ENCODE measurements at places on chromosomes 2 and 18.

DNA sequence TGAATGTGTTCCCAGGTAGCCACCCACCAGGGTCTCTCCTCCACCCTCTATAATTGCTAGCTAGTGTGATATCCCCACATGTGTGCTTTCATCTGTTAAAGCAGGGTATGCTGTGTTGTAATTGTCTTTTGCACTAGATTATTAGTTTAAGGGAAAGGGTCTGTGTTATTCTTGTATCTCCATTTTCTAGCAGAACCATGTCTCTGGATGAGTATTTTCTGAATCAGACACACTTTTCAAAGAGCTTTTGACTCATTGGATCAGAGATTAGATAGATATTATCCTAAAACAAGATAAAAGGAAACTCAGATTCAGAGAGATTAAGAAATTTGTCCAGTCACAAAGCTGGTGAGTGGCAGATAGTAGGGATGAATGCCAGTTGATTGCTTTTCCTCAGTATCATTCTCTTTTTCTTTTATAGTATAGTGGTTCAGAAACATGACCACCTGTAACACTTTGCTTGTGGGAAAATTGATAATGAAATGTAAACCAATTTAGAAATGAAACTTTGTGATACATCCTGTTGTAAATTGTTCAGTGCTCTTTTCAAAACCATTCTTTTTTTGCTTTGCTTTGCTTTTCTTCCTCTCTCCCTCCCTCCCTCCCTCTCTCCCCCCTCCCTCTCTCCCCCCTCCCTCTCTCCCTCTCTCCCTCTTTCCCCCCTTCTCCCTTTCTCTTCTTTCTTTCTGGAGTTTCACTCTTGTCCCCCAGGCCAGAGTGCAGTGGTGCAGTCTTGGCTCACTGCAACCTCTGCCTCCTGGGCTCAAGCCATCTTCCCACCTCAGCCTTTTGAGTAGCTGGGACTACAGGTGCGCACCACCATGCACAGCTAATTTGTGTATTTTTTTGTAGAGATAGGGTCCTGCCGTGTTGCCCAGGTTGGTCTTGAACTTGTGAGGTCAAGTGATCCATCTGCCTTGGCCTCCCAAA, 7.4 kb downstream of the MIB1 start:
- no peak for DNase-seq

GRCh38 chr18:76499637-76500340, 4.7 kb upstream of the ZNF516 start:
- DNase-seq: no peak

GRCh38 chr18:7737550-7737949, 170.4 kb downstream of the PTPRM start:
- DNase-seq: no peak

DNA sequence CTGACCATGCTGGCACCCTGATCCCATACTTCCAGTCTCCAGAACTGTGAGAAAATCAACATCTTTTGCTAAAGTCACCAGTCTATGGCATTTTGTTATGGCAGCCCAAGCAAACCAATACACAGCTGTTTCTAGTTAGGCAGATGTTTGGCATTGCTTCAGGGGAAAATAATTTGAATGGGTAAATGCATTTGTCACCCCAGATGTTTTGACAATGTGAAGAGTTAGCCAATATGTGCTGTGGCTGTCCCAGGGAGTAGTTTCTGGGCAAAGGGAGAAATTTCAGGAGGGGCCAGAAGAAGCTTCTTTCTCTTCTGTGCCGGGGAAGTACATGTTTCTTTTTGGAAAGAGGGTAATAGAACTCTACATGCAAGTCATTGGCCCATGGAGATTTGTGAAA, 619.0 kb downstream of the SLC4A3 start:
- no peak for DNase-seq

GRCh38 chr18:11996190-11996754, 15.0 kb downstream of the IMPA2 start:
- no peak for DNase-seq

DNA sequence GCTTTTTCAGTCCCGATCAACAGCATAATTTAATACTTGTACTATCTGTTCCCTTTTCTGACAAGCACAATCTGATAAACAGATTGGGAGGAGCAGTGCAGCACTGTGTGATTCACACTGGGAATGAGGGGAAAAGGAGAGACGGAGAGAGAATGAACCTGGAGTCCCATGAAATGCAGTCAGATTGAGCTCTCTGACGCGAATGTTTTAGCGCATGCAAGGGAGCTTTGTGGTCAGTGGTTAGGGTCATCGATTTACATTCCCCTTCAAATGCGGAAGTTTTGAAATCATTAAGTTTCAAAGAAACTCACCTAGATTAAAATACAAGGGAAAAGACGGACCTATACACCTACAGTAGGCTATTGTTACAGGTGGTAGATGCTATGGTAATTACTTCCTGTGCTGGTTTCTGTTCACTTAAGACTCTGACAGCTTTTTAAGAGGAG, 99.6 kb downstream of the KCTD1 start:
- DNase-seq: no peak

DNA sequence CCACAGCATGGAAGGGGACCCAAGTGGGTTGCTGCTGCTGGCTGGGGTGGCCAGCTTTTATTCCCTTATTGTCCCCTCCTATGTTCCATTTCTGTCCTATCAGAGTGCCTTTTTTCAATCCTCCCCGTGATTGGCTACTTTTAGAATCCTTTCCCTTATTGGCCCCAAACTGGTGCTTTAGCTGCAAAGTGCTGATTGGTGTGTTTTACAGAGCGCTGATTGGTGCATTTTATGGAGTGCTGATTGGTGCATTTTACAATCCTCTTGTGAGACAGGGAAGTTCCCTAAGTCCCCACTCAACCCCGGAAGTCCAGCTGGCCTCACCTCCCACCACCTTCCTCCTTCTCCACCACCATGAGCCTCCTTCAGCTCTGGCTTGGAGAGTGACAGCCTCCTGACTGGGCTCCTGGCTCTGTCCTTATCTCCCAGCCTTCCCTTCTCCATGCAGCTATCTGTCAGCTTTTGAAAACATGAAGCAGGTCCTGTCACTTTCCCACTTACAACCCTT, 20.7 kb upstream of the PLB1 start:
- DNase-seq: no peak

DNA sequence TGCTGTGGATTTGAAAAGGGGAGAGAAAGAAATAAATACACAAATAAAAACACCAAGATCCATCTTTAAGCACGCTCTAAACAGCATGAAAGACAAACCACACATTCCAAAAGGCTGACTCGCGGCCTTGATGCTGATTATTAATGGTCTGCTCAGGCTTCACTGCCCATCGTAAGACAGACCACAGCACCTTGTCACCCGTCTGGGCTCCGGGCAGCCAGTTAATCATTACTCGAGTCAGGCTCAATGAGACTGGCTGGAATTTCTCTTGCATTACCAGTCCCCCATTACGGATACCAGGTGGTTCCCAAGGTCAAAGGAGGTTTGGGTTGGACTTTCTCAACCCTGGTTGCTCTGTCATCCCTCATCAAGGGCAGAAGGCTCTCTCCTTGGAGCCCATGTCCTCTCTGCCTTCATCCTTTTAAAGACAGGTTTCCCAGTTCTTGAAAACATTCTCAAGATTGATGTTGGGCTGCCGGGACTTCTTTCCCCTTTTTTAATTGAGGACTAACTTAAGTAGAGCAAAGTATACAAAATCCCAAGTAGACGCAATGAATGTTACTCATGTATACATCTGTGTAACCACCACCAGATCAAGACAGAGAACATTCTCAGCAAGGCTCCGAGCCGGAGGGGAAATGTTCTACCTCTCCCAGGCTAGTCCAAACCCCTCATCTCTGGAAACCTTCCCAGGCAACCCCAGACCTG, 8.1 kb downstream of the SMAD7 start:
- no peak for DNase-seq

DNA sequence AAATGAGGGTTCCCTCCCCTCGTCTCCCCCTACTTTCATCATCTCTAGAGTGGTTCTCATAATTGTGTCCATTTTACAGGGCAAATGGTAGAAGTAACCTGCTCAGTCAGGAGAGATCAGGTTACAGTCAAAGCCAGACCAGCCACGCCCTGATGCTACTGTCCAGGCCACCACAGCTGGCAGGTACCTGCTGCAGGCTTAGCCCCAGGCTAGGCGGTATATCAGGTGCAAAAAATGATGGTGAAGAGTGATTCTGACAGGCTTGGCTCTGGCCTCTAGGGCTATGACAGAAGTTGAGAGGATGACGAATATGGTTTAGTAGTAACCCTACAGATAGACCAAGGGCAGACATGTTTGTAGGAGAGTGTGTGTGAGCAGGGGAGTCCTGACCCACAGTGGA, 67.1 kb downstream of the HAUS1 start:
- DNase-seq: no peak

DNA sequence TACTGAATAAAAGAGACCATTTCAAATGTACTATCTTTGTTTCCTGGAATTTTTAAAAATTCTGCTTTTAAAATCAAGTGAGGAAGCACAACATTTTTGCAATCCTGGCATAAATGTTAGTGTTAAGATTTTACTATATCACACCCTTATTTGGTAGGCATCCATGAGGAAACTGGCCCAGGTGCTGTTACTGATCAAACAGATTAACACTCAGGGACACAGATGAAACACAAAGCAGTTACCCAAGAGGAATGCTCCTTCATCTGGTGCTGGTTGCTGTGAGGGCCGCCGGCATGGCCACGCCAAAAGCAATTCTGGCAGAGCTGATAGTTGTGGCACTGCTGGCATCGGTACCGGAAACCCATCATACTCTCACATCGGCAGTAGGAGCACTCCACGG, 96.8 kb downstream of the DTNB start:
- no peak for DNase-seq

- no peak for DNase-seq
Observed at GRCh38 chr2:138359532-138359931, 142.0 kb upstream of the SPOPL start.

- DNase-seq: no peak
Observed at GRCh38 chr2:151191001-151191400, 70.7 kb downstream of the RBM43 start.

DNA sequence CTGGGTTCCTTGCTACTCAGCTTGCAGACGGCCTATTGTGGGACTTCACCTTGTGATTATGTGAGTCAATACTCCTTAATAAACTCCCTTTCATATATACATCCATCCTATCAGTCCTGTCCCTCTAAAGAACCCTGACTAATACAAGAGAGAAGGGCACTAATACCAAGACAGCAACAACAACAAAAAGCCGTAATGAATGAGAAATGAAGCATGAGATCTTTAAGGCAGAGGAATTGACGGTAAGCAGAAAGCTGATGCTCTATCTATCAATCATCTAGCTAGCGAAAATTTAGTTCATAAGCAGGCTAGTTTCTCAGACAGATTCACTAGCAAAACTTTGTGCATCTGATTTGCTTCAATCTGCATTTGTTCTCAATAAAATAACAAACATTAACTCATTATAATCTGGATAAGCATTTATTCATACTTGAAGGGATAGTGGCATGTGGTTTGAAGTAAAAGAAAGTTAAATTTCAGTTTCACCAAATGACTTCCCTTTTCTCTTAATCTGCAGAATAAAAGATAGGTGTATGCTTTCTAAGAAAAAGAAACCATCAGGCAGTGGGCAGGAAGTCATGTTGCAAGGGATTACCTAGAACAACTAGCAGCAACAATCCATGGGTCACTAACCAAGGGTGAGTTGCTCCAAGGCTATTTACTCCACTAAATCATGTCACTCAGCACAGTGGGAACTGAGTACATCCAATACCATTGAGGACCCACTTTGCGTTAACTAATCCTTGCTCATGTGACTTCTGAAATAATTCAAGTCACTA, 376.5 kb downstream of the TMEM182 start:
- DNase-seq: no peak

GRCh38 chr2:14717131-14717530, 84.6 kb downstream of the LRATD1 start:
- no peak for DNase-seq

DNA sequence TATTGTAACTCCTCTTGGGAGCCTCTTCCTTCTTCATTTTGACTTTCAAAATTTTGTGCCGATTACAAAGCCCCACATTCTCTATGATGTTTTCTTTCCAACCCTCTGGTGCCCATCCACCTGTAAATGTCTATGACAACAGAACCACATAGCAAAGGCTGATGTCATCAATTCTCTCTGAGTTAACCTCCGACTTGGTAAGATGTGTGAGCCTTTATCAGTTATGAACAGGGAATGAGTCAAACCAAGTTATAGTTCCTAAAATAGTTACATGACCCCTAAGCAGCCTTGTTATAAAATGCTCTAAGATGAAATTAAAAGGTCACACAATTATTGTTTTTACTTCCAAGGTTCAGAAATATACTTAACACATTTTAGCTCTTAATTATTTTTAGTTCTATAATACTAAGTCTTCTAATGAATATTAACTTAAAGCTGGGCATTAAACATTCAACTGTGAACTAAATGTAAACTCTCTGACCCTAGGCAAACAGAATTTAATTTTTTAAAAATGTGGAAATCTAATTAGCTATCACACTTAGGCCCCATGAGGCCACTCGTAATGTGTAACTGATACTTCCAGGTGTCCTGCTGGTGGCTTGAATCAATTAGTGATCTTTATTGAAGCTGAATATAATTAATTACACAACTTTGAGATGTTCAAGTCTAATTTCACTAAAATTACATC, 102.3 kb upstream of the CYRIA start:
- DNase-seq: no peak

- no peak for DNase-seq
Observed at GRCh38 chr2:196607073-196607472, 32.4 kb upstream of the CCDC150 start.

GRCh38 chr18:6874315-6874714, 144.8 kb downstream of the ARHGAP28 start:
- no peak for DNase-seq

Data from activated T-helper 9 cell treated with anti-CD3 and anti-CD28 coated beads, Interleukin-2, amount 50 U/mL, for 16 hours (primary cell).